Activated CD4-positive, alpha-beta T cell treated with anti-CD3 and anti-CD28 coated beads, Interleukin-2, amount 10 ng/mL, durations not matched to agents 7 days and 5 days (primary cell): ENCODE measurements at places on chromosomes 6 and 20. TPM values are rescaled to one million over a fixed set of nuclear protein-coding genes. Genes with fewer than 3 reads are reported as not detected.

Gene PAK5
- total RNA-seq, result not detected

Gene HECA
- 59.2 TPM for total RNA-seq

DNA sequence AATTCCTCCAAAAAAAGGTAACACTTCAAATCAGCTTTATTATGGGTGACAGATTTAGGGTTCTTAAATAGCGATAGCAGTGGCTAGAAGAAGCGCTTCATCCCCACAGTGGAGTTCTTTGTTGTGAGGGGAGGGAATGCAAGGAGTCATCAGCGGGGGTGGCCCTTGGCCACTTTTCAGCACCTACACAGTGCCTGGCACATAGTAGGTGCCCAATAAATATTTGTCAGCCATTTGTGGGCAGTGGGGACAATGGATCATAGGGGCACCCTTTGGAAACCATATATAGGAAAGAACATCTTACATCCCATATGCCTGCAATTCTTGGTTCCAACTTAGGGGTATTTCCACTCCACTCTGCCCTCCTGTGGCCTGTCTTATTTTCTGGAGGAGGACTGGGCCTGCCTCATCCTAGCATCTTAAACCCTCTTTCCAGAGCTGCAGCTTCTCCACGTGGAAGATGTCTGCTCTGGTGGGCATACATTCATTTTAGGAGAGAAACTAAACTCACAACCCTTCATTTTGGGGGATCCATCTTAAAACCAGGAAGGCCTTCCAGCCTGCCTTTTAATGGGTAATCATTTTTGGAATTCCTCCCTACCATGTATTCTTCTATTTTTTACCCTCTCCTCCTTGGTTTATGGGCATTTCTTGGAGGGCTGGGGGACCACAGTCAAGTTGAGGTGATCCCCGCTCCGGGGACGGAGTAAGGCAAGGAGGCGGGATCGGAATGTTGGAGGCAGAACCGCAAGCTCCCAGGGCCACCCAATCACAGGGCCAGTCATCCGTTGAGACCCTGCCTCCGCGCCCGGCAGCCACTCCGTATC lies 2.6 kb upstream of the GPSM3 start:
- DNase-seq, result peak; percentile 53
- peaks cover 21% of the 10 kb centered on the region for H3K36me3 ChIP-seq
- H3K4me3 ChIP-seq, result peak overlapping the region; percentile 91
- peak overlapping the region; percentile 99 for H3K27ac ChIP-seq

DNA sequence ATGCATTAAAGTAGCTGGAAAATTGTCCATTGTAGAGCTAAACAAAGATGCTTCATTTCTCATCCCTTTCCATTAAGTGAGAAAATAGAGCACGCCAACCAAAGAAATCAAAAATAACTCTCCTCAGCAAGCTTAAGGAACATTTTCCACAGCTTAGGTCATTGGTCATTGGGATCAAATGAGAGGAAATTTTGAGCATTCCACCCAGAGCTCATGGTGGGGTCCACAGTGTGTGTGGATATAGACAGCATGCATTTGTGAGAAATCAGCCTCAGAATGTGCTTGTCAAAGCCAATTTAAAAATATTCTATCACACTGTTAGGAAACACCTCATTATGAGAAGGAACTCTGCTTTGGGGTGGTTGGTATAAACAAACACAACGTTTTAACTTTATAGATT lies 97.2 kb downstream of the HDGFL1 start:
- no peak overlapping the region for H3K4me3 ChIP-seq
- no peaks in the 10 kb centered on the region for H3K36me3 ChIP-seq
- DNase-seq, result no peak

GRCh38 chr6:166905013-166905412 lies 51.3 kb downstream of the RNASET2 start:
- H3K4me3 ChIP-seq, result no peak overlapping the region
- H3K27me3 ChIP-seq, result no peaks in the 10 kb centered on the region
- H3K27ac ChIP-seq, result no peak overlapping the region
- peaks cover 28% of the 10 kb centered on the region for H3K4me1 ChIP-seq
- DNase-seq, result no peak

- no peaks in the 10 kb centered on the region for H3K36me3 ChIP-seq
- H3K27me3 ChIP-seq, result peaks cover 6% of the 10 kb centered on the region
- no peak for DNase-seq
- H3K27ac ChIP-seq, result no peak overlapping the region
- no peak overlapping the region for H3K4me3 ChIP-seq
Measured at GRCh38 chr6:12842114-12842513, 125.5 kb downstream of the PHACTR1 start.

Gene KHDC1L
- not detected for total RNA-seq

GRCh38 chr6:26233649-26234420 lies 131.2 kb upstream of the BTN3A2 start:
- no peaks in the 10 kb centered on the region for H3K27me3 ChIP-seq
- peak overlapping the region; percentile 85 for H3K4me3 ChIP-seq
- H3K4me1 ChIP-seq, result peaks cover 57% of the 10 kb centered on the region
- H3K36me3 ChIP-seq, result peaks cover 5% of the 10 kb centered on the region
- H3K27ac ChIP-seq, result peak overlapping the region; percentile 100

- no peaks in the 10 kb centered on the region for H3K27me3 ChIP-seq
- peak overlapping the region; percentile 62 for H3K4me3 ChIP-seq
- no peak for DNase-seq
- no peaks in the 10 kb centered on the region for H3K36me3 ChIP-seq
Measured at GRCh38 chr6:156167625-156168071, 609.5 kb upstream of the ARID1B start.

Gene MAK
- total RNA-seq, result 0.07 TPM

DNA sequence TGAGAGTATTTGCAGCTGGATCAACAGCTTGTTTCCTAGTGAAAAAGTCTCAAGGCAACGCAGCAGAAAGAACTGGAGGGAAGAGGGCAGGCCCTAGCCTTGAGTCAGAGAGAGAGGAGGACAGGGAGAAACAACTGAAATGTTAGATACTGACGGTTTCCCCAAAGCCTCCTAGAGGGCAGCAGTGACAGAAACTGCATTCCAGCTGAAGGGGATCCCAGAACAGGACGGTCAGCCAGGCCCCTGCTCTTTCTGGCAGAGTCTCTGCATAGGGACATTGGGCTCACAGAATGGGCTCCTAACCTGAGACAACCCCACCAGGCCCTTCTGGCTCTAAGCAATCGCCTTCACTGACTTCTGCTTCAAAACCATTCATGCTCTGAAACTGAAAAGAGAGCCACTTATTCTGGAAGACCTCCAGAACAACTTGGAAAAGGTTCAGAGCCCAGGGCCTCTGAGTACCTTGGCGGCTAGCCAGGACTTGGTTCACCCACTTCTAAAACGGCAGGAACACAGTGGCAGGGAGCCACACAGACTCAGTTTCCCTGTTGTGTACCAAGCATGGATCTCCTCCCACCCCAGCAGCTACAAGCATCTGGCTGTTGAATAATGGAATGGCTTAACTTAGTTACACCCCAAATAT lies 72.9 kb downstream of the PSMB1 start:
- no peak overlapping the region for H3K4me3 ChIP-seq
- H3K4me1 ChIP-seq, result no peaks in the 10 kb centered on the region
- DNase-seq, result no peak
- H3K36me3 ChIP-seq, result no peaks in the 10 kb centered on the region
- no peak overlapping the region for H3K27ac ChIP-seq

Gene C20orf144
- total RNA-seq, result 0.25 TPM

GRCh38 chr6:21085643-21086042 lies 507.9 kb upstream of the SOX4 start:
- H3K4me3 ChIP-seq, result no peak overlapping the region
- H3K27ac ChIP-seq, result no peak overlapping the region
- DNase-seq, result no peak
- peaks cover 3% of the 10 kb centered on the region for H3K36me3 ChIP-seq
- no peaks in the 10 kb centered on the region for H3K4me1 ChIP-seq
- H3K27me3 ChIP-seq, result no peaks in the 10 kb centered on the region

GRCh38 chr6:169689287-169689686 lies 12.5 kb downstream of the WDR27 start:
- peaks cover 30% of the 10 kb centered on the region for H3K36me3 ChIP-seq
- H3K27me3 ChIP-seq, result no peaks in the 10 kb centered on the region
- peaks cover 3% of the 10 kb centered on the region for H3K4me1 ChIP-seq
- H3K4me3 ChIP-seq, result no peak overlapping the region
- H3K27ac ChIP-seq, result no peak overlapping the region

Gene SOX4
- 1.4 TPM for total RNA-seq

GRCh38 chr20:56945057-56945456 lies 316.0 kb downstream of the TFAP2C start:
- H3K27ac ChIP-seq, result no peak overlapping the region
- no peaks in the 10 kb centered on the region for H3K27me3 ChIP-seq
- no peak for DNase-seq
- H3K36me3 ChIP-seq, result no peaks in the 10 kb centered on the region
- H3K4me1 ChIP-seq, result no peaks in the 10 kb centered on the region
- no peak overlapping the region for H3K4me3 ChIP-seq

Gene CLVS2
- not detected for total RNA-seq

DNA sequence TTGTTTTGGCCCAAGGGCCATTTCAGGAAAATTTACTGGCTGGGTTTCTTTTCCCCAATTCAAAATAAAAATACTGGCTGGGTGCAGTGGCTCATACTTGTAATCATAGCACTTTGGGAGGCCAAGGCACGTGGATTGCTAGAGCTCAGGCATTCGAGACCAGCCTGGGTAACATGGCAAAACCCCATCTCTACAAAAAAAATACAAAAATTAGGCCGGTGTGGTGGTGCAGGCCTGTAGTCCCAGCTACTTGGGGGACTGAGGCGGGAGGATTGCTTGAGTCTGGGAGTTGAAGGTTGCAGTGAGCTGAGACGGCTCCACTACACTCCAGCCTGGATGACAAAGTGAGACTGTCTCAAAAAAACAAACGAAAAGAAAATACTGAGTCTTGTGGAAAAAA lies 60.0 kb downstream of the NINL start:
- no peaks in the 10 kb centered on the region for H3K27me3 ChIP-seq
- no peak overlapping the region for H3K27ac ChIP-seq
- no peaks in the 10 kb centered on the region for H3K4me1 ChIP-seq
- no peak for DNase-seq
- H3K36me3 ChIP-seq, result no peaks in the 10 kb centered on the region
- no peak overlapping the region for H3K4me3 ChIP-seq

Gene MCCD1
- total RNA-seq, result not detected

- H3K27ac ChIP-seq, result no peak overlapping the region
- no peak overlapping the region for H3K4me3 ChIP-seq
- H3K4me1 ChIP-seq, result no peaks in the 10 kb centered on the region
- H3K27me3 ChIP-seq, result no peaks in the 10 kb centered on the region
- DNase-seq, result no peak
Measured at GRCh38 chr6:155936127-155936526, 480.5 kb upstream of the NOX3 start.

Gene ADGRB3
- total RNA-seq, result not detected

Gene ISM1
- 1.3 TPM for total RNA-seq

DNA sequence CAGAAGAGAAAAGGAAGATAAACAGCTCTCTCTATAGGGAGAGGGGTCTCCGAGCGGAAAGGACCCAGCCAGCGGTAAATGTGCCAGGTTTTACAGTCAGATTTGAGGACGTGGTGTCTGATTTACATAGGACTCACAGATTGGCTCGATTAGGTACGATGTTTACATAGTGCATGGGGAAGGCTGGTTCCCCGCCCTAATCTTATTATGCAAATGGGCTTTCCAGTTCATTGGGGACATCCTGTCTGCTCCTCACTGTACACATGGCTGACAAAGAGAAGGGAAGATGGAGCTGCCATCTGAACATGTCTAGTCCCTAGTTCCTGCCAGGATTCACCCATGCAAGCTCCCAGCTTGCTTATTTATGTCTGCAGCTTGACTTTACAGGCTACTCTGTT lies 119.9 kb downstream of the RNF144B start:
- no peak overlapping the region for H3K4me3 ChIP-seq
- no peaks in the 10 kb centered on the region for H3K36me3 ChIP-seq
- peaks cover 10% of the 10 kb centered on the region for H3K27me3 ChIP-seq
- DNase-seq, result no peak

Gene SLC25A27
- not detected for total RNA-seq

Gene TOX2
- 1.9 TPM for total RNA-seq

Gene MYCT1
- total RNA-seq, result not detected

GRCh38 chr6:149895833-149896271 lies 2.1 kb downstream of the RAET1E start:
- peaks cover 14% of the 10 kb centered on the region for H3K4me1 ChIP-seq
- peak; percentile 29 for DNase-seq
- H3K36me3 ChIP-seq, result no peaks in the 10 kb centered on the region
- H3K4me3 ChIP-seq, result no peak overlapping the region
- peak overlapping the region; percentile 11 for H3K27ac ChIP-seq

DNA sequence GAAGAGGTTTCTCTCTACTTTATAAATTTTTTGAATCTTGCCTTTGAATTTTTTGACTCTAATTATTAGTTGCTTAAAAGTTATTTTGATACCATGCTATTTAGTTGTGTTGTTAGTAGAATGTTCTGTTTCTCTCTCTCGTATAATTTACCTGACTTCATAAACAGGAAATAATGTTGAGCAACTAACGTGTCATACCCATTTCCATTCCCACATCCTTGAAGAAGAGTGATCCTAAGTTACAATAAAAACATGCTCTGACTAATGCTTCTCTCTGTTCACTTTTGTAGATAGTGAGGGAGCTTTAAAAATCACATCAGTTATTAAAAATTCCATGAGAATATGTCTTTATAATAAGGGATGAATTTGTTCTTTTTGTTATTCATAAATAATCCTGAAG lies 69.7 kb downstream of the SAMD5 start:
- no peak for DNase-seq
- no peaks in the 10 kb centered on the region for H3K36me3 ChIP-seq
- no peak overlapping the region for H3K4me3 ChIP-seq
- no peak overlapping the region for H3K27ac ChIP-seq
- no peaks in the 10 kb centered on the region for H3K27me3 ChIP-seq
